ENCODE measurements at places on chromosomes 2 and 18.

- DNase-seq = no peak
Measured at GRCh38 chr2:221343524-221343923, 228.6 kb downstream of the EPHA4 start.

GRCh38 chr2:42777883-42778805 lies 14.2 kb upstream of the OXER1 start:
- DNase-seq = no peak

GRCh38 chr2:128469875-128470274 lies 151.2 kb upstream of the HS6ST1 start:
- DNase-seq = no peak

GRCh38 chr2:105509269-105510086 lies 110.6 kb upstream of the FHL2 start:
- no peak for DNase-seq

- no peak for DNase-seq
Measured at GRCh38 chr2:135151615-135152014, 99.5 kb downstream of the RAB3GAP1 start.

- DNase-seq = no peak
Measured at GRCh38 chr2:43370705-43371104, 144.3 kb upstream of the ZFP36L2 start.

- DNase-seq = no peak
Measured at GRCh38 chr2:88024509-88024908, 8.2 kb upstream of the RNU2-63P start.

DNA sequence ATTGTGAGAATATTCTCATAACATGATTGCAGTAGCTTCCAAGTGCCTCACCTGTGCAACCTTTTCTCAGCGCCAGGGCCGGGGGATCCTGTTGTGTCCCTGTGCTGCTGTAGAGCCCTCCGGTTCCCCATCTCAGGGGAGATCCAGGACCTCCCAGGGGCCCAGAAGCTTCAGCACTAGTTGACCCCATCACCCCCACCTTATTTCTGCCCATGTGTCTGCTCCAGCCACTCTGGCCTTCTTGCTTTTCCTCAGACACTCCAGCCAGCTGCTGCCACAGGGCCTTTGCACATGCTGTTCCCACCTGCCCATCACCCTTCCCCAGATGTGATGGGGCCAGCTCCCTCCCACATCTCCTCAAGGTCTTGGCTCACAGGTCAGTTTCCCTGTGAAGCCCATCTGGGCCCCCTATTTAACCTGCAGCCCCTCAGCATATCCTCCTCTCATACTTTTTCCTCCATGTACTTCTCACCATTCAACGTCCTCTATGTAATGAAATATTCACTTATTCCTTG lies 226.5 kb downstream of the SEPTIN10 start:
- DNase-seq = no peak

DNA sequence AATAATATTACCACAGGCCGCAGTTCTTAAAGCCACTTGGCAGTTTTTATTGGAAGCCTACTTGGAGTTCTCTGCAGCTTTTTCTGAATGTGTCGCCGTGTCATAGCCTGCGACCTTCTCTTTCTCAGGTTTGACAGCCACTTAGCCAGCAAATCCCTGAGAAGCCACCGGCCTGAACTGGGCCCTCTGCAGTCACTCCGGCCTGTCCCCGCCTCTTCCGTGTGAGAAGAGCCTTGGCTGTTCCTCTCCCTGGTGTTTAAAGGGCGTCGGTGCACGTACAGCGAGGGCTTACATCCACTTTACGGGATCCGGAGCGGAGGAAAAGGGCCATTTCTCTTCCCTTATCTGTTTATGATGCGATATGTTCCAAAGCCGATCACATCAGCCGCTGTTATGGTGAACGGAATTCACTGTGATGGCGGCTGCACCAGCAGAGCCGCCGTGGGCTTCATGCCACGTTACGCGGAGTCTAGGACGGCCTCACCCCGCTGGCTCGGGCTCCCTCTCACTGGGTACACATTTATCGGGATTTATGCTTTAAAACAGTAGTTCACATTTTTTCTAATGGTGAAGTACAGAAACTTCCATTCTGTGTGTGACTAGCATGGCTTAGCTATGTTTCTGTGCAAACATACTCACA lies 66.8 kb downstream of the GBX2 start:
- DNase-seq = no peak

DNA sequence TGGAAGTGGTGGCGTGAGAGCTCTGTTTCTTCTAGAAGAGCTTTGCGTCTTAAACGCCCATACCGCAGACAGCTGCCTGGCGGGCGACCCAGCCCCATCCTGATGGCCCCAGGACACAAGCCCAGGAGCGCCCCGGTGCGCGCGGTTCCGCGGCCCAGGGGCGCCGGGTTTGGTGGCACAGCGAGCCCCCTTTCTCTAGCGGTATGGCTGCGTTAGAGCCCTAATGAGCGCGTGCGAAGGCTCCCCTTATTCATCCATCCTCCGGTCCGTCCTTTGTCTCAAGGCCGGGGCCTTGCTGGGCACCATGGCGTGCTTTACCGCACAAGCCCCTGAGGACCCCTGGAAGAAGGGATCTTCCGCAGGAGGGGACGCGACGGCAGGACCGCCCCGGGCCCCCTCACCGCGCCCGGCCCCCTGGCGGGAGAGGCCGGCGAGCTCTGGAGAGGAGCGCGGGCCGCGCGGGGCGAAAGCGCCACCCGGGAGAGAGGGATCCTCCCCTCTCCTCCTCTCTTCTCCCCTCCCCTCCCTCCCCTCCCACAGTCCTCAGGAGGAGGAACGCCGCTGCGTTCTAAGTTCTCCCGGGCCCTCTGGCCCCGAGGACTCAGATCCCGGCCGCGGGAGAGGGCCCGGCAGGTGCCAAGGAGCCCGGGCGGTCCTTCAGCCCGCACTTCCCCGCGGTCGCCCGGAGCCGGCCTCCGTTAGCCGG lies 626 bp upstream of the SLC1A4 start:
- DNase-seq = peak; percentile 38

DNA sequence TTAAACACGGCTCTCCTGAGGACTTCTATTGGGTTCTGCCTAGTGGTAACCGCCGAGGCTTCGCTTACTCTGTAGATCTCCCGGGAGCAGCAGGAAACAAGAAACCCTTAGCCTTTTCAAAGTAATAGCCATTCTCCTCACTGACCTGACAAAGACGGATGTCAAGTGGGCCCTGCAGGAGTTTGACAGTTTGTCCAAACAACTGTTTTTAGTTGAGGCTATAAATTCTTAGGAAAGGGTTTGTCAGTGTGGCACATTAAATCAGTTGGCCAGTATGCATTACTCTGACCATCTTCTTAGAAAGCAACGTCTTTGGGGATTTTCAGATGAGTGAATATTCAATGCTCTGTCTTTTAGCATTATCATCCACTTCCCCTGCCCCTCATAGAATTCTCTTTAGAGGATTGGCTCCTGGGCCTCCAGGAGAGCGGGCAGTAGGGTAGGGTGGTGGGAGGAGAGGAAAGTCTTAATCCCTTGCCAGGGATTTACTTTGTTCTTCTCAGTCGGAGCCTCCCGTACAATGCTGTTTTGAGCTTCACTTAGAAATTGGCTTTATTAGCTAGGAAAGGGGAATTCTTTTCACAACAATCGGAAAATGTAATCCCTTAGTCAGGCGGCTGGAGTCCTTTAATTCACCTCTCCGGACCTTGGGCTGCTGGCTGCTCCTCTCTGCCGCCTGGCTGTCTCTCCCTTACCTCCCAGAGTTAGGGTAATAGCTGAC lies 13.3 kb upstream of the C18orf32 start:
- no peak for DNase-seq

DNA sequence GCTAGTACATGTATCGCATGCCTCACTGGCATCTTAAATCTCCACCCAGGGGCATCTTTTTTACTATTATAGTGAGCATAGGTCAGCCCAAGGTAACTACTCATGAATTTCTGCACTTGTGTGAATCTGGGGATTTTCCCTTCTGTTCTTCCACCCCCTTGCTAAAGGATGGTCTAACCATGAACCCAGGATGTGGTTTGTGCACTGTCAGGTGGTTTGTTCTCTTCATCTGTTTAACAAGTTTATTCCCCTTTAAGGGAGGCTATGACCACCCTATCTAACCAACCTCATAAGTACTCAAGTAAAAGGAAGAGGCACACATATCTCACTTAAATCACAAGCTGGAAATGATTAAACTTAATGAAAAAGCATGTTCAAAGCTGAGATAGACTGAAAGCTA lies 243.0 kb downstream of the RPRM start:
- no peak for DNase-seq

DNA sequence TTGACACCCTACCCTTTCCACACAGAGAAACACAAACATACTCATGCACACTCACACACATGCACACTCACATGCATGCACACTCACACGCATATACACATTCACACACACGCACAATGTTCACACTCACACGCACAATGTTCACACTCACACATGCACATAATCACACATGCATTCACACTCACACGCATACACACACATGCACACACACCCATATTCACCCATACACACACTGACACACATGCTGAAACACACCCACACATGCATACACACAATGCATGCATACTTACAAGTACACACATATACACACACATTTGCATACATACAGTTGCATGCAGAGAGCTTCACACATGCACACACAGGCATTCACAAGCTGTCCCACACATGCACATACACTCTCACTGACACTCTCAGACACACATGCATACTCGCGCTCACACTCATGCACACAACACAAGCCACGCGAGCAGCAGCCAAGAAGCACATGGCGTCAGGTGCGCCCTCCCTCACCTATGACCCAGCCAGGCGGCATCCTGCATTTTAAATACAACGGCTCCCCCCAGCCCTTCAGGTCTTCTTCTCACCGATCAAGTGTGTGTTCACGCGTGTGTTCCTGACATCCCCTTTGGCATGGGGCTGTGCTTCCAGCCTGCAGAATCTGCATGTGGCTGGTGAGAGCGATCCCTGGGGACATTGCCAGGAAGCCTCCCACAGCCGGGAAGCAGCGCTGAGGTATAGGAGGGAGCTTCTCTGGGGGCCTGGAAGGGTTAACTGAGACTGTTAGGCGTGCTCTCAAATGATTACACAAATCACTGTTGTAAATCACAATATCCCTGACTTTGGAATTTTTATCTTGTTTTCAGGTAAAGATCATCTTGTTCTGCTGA lies 195.1 kb downstream of the RTP5 start:
- no peak for DNase-seq

GRCh38 chr2:40754912-40755311 lies 303.0 kb upstream of the SLC8A1 start:
- no peak for DNase-seq

GRCh38 chr2:166167449-166167848 lies 39.6 kb upstream of the SCN1A start:
- DNase-seq = no peak

- no peak for DNase-seq
Measured at GRCh38 chr2:156343096-156343939, 10.8 kb upstream of the NR4A2 start.

DNA sequence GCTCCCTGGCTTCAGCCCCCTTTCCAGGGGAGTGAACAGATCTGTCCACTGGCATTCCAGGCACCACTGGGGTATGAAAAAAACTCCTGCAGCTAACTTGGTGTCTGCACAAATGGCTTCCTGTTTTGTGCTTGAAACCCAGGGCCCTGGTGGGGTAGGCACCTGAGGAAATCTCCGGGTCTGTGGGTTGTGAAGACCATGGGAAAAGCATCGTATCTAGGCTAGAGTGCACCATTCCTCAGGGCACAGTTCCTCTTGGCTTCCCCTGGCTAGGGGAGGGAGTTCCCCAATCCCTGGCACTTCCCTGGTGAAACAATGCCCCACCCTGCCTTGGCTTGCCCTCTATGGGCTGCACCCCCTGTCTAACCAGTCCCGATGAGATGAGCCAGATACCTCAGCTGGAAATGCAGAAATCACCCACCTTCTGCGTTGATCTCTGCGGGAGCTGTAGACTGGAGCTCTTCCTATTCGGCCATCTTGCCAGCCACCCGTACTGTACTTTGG lies 34.1 kb downstream of the TFPI start:
- no peak for DNase-seq

GRCh38 chr2:152925547-152926448 lies 207.4 kb downstream of the ARL6IP6 start:
- no peak for DNase-seq

DNA sequence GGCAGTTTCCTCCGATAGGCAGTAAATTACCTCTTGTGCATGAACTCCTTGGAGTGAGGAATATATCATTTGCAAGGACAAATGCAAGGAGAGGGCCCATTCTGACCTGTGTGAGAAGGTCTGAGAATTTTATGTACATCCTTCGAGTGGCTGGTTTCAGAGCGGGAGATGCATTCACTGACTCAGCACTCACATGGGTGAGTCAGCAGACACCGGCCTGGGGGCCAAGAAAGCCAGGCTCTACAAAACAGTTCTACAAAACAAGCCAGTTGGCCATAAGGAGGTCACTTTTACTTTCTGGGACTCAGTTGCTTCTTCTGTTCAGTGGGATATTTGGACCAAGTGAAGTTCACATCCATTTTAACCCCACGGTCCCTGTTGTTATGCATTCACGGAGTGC lies 35.3 kb downstream of the CYP26B1 start:
- no peak for DNase-seq

DNA sequence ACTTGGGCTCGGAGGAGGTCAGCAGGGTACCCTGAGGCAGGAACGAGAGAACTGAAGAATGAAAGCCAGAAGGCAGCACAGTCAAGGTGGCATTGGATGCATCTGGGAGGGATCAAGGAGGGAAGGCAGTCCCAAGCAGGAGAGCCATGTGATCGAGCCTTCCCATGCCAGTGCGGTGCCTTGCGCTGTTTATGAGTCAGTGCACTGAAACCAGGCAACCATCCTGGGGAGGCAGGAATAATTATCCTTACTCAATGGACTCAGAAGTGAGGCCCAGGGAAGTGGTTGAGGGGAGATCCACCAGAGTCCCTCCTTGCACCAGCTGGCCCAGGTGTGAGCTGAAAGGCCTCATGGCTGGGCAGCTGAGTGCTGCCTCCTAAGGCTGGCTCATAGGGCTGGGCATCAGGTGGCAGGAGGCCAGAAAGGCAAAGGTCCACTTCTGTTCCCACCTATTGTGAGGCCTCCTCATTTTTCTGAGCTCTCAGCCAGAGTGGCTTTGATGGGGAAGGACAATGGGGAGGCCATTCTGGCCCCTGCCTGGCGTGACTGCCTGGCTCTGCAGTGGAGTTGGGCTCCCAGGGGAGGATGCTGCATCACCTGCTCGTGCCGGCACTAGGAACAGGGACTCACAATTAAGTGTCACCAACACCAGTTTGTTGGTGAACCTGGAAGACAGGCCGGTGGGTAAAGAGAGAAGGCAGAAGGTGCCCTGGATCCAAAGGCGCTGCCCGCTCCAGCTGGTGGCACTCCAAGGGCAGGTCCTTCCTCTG lies 82.3 kb downstream of the TFCP2L1 start:
- no peak for DNase-seq

- DNase-seq = no peak
Measured at GRCh38 chr2:41720331-41721251, 327.2 kb upstream of the PKDCC start.

GRCh38 chr2:26613241-26614215 lies 27.6 kb downstream of the CIB4 start:
- no peak for DNase-seq

- DNase-seq = no peak
Measured at GRCh38 chr2:235021752-235022151, 69.9 kb downstream of the SH3BP4 start.

DNA sequence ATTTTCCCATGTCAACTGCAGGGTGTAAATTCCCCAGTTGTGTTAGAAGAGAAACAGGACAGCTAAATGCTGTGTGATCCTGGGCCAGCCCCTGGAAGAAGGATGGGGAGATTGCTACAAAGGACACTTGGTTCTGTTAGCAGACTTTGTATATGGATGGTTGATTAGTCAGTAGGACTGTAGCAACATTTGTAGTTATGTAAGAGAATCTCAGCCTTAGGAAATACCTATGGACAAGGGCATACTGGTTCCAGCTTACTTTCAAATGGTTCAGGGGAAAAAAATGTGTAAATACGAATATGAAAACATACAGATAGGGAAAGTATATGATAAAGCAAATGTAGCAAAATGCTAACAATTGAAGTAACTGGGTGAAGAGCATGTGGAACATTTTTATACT lies 47.6 kb downstream of the GNAL start:
- DNase-seq = no peak

Data from activated T-helper 1 cell treated with Interleukin-2 at 50 U/mL for 16 hours (primary cell).